T-helper 9 cell (primary cell): ENCODE measurements at places on chromosomes 7 and 10.

DNA sequence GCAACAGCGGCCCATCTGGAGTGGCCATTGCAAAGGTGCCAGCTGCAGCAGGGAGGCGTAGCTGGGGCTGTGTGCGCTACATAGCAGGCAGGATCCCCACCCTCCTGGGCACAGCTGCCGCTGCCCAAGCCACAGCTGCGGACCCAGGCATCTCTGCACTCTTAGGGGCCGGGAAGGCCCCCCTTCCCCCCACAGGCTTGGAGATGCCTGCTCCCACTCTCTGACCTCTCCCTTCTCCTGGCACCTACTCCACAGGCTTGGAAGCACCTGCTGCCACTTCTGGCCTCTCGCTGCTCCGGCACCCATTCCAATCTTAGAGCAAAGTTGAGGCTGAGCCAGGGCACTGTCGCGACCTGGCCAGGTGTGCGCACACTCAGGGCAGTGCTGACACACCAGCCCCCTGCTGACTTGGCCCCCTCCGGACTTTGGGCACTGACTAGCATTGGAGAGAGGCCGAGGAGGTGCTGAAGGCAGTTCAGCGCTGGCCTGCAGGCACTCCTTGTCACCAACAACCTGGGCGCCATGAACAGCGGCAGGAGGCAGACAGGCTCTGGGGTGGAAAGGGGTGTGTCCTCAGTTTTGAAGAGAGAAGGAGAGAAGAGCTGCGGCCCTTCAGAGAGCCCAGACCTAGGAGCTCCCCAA, 18.4 kb downstream of the RBM48 start:
- no peak for DNase-seq

DNA sequence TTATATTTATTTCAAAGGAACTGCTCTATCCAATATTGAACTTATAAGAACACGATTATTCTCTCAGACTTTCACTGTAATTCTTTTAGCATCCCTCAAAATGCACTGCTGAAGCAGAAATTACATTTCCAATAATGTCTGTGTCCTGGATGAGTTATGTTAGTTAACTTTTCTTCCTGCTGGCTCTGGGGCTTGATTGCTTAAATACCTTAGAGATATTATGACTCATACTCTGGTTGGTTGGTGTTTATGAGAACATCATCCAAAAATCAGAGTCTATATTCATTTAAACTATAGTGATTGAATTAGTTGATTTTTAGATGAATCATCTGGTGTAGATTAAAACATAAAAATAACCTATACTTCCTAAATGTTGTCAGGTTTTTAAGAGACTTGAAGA, 246.3 kb upstream of the VWC2 start:
- no peak for DNase-seq

DNA sequence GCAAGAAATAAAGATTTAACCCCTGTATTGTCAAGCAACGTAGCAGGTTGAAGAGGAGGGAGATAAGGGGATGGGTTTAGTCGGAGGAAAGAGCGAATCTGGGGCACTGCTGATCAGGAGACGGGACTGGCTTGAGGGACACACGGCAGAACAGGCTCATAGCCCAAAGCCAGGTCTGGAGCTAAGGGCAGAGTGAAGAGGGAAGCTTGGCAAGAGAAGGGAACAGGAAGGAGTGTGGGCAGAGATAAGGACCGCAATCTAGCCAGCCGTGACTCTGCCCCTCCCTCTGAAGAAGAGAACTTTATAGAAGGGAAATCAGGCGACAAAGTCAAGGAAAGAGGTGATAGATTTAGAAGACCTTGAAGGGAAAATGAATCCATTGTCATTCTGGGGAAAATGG, 67.6 kb downstream of the CAV1 start:
- DNase-seq = no peak

- DNase-seq = no peak
Measured at GRCh38 chr7:156896388-156897022, 3.5 kb upstream of the LMBR1 start.

- peak; percentile 42 for DNase-seq
Measured at GRCh38 chr10:88991161-88991898, 732 bp downstream of the FAS start.

DNA sequence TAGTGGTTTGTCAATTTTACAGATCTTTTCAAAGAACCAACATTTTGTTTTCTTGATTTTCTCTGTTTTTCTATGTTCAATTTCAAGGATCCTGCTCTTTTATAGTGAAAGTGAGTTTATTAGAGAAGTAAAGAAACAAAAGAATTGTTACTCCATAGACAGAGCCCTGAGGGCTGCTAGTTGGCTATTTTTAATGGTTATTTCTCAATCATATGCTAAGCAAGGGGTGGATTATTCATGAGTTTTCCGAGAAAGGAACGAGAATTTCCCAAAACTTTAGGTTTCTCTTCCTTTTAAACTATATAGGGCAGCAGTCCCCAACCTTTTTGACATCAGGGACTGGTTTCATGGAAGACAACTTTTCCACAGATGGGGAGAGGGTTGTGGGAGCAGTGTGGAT, 165.0 kb downstream of the CCSER2 start:
- no peak for DNase-seq

- no peak for DNase-seq
Measured at GRCh38 chr7:93751421-93751820, 139.1 kb downstream of the TFPI2 start.

DNA sequence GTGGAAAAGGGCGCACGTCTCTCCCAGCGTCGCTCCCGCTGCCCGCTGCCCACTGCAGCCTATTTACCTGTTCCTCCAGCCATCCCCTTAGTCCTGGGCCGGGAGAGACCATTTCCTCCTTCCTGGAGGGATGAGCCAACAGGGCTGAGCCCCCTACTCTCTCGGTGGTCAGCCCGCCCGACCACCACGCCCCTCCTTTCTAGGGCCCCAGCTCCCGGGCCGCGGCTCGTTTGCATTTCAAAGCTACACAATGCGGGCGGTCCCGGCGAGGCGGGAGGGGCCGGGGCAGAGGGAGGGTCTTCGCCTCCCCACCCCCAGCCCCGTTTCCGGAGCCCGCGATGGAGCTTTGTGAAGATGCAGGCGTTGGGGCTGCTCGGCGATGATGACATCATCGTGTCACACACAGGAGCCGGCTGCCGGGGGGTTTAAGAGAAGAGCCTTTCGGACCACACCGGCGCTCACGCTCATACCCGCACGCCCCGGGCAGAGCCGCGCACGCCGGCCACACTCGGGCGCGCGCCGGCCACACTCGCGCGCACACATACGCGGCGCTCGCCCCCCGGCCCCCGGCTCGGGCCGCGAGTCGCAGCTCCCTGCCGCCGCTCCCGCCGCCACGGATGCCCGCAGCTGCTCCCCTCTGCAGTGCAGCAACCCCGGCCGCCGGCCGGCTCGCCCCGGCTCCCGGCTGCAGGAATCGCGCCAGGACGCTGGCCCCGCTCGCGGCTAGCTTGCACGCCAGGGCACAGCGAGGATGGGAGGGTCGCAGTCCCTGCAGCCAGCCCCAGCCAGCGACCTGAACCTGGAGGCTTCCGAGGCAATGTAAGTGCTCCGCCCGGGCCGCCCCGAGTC, 107.7 kb upstream of the BTBD16 start:
- DNase-seq = no peak

DNA sequence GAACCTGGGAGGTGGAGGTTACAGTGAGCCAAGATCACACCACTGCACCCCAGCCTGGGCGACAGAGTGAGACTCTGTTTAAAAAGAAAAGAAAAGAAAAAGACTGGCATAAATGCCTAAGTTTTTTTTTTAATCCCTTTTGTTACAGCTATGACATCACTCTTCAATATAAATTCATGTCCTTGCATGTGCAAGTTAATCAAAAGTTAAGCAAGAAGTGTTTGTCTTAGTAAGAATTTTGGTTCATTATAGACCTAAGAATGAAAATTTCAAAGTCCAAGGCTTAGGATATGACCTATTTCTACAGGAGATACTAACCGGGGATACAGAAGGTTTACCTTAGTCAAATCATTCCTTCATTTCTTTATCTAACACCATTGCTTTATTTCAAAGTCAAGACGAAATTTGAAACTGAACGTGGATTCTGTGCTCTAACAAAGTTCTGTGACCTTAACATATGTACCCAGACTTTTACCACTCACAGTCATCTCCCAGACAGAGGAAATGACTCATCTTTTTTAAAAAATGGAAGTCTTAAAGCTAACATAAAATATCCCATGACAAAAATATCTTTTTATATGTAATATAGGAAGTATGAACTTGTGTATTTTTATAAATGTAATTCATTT, 29.3 kb upstream of the ITGB8 start:
- no peak for DNase-seq

GRCh38 chr10:125812128-125812750, 10.8 kb downstream of the UROS start:
- DNase-seq = no peak

DNA sequence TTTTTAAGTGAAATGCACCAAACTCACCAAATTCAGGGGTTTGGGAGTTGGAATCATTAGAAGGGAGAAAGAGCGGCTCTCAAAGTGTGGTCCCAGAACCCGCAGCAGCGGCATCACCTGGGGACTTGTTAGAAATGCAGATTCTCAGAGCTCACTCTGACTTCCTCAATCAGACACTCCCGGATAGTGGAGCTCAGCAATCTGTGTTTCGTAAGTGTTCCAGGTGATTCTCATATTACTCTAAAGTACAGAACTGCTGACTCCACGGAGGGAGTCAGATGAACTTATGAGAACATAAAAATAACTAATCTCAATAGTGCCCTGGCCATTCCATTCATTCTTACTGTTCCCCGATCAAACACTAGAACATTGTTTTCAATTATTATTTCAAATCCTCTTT, 358.7 kb upstream of the MYO3A start:
- DNase-seq = no peak

GRCh38 chr10:110847374-110847773, 24.4 kb upstream of the PDCD4 start:
- DNase-seq = no peak

DNA sequence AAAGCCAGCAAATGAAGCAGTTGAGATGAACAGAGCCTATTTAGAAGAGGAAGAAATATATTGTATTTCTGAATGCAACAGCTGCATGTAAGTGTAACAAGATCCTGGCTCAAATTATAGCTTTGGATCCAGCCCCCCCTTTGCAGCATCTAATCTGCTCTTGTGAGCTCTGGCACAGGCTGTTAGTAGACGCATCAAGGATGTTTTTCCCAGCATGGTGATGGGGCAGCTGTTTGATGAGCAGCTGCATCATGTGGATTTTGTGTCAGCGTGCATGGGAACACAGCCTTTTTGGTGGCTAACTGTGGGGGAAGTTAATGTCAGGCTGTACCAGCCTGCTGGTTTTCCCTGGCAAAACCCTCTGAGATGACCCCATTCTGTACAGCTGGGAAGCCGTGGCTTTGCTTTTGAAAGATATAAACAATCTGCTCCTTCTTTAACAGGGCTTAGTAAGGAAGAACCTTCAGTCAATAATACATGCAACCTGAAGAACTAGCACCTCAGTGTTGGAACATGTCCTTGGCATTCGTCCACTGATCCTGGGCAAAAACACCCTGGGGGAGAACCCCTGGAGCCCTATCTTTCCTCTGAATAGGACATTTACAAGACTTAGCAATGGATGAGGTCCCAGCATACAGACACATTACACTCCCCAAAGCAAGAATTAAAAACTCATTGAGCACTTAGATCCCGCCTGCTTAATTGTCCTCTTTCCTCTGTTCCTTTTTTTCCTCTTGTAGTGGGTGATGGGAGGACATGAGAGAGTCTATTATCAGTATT, 70.6 kb downstream of the NPS start:
- DNase-seq = no peak

DNA sequence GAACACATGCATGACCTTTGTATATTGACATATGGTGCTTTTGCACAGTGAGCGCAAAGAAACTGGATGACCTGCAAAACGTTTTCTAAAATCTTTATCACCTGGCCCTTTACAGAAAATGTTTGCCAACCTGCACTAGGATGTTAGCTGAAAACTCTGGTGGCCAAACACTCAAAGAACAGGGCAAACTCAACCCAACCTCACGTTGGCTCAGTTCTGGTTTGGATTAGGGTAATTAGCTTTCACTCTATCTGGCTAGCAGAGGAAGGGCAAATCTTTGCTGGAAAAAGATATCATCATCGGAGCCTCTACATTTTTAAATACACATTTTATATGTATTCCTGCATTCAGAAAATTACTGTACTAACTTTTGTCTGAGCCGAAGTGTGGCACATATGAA, 688.9 kb downstream of the PHTF2 start:
- no peak for DNase-seq

GRCh38 chr7:143005632-143006260, 21.2 kb downstream of the OR9A2 start:
- DNase-seq = no peak

DNA sequence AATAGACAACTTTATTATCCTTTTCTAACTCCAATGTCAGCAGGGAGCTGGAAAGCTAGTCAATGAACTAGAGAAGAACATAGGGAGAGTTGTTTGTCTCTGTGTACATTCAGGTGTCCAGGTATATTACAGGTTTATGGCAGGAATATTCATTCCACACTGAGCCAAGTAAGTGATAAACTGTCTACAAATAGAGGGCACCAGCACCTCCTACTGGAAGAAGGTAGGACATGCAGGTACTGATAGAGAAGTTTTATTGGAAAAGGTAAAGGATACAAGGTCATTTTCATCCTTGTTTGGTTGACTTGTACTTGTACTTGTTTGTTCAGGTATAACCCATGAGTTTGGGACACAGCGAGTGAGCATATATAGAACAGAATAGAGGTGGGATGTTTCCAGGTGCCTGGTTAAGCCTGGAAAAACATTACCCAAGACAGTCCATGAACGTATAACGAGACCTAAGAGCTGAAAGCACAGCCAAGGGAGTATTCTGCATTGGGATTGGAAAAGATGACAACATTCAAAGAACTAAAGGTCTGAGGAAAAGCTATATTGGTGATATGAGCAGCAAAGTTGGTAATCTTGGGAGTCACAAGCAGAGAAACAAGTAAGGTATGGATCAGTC, 61.4 kb upstream of the PPP1R3C start:
- no peak for DNase-seq

DNA sequence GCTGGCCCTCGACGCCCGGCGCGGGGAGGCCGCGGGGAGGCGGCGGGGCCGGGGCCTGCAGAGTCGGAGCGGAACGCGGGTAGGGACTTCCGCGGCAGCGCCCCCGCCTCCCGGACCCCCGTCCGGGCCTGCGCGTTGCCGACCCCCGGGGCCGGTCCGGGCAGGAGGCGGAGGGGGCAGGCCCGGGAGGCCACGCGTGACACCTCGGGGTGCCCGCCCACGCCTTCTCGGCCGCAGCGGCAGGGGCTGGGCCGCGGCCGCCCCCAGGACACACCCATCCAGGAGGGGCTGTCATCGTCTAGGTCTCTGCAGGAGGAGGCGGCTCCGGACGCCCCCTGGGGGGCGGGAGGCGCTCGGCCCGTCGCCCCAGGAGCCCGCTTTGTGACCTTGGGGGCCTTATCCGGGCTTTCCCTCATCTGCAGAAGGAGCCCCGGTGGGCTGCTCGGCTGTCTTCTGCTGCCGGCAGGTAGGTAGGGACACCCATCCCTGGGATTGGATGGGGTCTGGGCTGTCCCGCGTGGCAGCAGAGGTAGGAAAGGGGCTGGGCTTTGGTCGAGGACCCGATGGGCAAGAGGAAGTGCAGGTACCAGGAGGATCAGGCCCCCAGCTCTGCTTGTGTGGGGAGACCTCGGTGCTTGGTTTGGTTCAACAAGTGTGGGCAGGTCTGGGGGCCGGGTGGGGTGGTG, 569 bp downstream of the ZNF316 start:
- DNase-seq = peak; percentile 44

- no peak for DNase-seq
Measured at GRCh38 chr10:69696073-69696731, 66.2 kb downstream of the FAM241B start.

- no peak for DNase-seq
Measured at GRCh38 chr7:155886391-155887173, 74.3 kb upstream of the SHH start.
